ENCODE measurements at places on chromosomes 2 and 18.

DNA sequence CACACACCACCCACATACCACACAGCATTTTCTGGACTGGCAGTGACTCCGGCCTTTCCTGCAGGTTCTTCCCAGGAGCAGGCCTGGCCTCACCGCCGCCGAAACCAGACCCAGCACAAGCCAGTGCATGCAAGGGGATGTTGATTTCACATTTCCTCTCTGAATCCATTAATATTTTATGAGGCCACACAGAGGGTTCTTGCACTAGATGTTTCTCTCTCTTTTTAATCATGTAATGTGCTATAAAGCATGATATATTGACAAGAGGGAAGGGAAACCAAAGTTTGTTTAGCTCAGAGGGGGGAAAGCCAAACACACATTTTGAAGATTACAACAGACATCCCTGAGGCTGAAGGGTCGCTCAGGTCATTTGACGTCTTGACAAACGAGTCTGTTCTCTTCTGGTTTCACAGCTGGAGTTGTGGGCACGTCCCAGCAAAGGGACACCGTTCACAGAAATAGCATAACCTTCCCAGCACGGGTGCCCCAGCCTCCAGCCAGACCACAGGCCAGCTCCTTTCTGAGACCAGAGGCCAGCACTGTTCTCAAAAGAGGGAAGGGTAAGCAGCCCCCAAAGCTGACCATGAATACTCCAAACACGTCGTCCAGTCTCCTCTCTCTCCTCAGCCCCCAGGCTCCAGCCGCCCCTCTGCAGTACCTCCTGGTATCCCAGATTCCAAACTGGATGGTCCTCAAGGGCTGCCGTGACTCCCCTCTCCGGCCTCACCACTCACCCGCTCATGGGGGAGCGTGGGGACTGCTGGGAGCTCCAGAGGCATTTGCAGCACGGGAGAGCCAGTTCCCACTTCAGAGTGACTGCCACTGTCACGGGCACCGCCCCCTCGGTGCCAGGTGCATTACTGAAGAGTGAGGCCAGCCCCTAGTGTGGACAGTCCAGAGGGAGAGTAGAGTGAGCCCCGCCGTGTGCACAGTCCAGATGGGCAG lies 340.3 kb upstream of the SALL3 start:
- no peak for DNase-seq

DNA sequence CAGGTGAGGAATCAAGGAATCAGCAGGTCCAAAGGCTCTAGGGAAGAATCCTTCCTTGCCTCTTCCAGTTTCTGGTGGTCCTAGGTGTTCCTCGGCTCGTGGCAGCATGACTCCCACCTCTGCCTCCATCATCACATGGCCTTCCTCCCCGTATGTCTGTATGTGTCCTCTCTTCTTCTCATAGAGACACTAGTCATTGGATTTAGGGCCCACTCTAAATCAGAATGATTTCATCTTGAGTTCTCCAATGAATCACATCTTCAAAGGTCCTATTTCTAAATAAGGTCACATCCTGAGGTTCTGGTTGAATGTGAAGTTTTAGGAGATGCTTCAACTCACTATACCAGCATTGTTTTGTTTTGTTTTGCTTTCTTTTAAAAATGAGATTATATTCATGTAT lies 11.1 kb upstream of the AGFG1 start:
- no peak for DNase-seq

DNA sequence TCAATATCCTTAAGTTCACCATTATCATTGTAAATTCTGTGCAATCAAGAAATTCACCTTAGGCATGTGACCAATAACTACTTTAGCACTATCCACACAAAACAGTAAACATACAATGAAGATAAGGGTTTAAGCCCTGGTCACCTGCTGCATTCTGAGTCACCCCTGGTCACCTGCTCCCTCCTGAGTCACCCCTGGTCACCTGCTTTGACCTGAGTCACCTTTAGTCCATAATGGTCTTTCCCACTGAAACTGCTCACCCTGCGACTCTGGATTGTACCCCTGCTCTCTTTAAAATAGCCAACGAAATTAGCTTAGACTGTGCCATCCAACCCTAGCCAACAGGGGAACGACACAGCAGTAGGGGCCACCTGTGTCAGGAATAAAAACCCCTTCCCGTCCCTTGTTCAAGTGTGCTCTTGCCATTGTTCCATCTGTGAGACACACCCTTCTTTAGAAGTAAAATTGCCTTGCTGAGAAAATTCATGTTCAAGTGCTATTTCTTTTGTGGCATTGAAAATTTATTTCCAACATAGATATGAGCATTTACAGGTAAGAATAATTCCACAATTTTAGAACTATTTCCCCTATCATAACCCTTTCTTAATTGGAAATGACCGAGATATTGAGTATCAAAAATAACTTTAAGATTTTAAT lies 902.8 kb downstream of the DSC3 start:
- DNase-seq = no peak

DNA sequence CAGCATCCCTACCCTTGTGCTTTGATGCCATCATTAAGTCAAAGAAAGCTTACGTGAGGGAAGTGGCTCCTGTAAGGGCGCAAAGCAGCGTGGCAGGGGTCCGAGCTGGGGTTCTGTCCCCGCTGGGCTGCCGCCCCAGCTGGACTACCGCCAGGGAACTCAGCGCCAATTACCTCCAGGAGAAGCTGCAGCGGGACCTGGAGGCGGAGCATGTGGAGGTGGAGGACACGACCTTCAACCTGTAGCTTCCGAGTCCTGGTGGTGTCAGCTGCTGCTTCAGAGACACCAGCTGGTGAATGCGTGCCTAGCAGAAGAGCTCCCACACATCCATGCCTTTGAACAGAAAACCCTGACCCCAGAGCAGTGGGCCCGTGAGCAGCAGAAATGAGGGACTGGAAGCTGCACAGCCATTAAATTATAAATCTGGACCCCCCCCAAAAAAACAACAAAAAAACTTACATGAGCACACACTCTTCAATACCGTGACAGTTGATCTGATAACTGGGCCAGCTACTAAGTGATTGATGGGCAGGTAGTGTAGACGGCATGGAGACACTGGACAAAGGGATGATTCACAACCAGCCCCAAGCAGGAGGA lies 20.1 kb upstream of the YES1 start:
- no peak for DNase-seq

DNA sequence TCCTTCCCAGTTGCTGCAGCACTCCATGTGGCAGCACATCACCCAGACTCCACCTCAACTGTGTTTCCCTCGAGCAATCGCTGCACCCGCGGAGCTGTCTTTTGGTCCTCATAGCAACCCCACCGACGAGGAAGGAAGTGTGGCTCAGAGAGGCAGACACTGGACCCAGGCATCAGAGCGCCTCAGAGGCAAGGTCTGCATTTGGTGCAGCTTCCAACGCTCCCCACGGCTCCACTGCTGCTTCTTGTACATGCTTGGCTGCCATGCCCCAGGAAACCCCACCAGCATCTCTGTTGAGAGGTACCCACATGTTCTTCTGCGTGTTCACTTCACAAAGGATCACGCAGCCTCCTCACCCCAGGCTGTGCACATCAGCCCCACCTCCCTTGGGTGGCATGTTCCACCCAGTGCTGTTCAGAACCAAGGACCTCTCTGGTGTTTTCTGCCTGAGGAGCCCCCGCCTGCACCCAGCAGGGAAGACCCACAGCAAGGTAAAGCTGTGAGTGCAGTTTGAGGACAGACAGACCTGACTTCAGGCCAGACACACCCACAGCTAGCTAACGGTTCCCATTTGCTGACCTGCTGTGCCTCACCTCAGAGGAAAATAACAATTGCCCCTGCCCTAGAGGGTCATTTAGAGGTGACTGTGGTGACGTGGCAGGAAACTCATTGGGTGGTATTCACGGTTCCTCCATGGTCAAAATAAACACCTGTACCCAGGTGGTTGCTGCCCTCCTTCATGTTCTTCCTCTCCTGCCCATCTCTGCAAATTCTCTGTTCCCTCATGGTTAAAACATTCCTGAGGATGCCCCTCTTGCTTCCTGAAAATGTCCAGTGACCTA lies 326.3 kb upstream of the MYT1L start:
- DNase-seq = no peak

GRCh38 chr2:226892729-226893128 lies 56.9 kb downstream of the RHBDD1 start:
- DNase-seq = no peak

GRCh38 chr18:13446610-13447461 lies 228.3 kb downstream of the LDLRAD4 start:
- no peak for DNase-seq

GRCh38 chr2:72538486-72538885 lies 287.3 kb downstream of the EXOC6B start:
- DNase-seq = no peak

DNA sequence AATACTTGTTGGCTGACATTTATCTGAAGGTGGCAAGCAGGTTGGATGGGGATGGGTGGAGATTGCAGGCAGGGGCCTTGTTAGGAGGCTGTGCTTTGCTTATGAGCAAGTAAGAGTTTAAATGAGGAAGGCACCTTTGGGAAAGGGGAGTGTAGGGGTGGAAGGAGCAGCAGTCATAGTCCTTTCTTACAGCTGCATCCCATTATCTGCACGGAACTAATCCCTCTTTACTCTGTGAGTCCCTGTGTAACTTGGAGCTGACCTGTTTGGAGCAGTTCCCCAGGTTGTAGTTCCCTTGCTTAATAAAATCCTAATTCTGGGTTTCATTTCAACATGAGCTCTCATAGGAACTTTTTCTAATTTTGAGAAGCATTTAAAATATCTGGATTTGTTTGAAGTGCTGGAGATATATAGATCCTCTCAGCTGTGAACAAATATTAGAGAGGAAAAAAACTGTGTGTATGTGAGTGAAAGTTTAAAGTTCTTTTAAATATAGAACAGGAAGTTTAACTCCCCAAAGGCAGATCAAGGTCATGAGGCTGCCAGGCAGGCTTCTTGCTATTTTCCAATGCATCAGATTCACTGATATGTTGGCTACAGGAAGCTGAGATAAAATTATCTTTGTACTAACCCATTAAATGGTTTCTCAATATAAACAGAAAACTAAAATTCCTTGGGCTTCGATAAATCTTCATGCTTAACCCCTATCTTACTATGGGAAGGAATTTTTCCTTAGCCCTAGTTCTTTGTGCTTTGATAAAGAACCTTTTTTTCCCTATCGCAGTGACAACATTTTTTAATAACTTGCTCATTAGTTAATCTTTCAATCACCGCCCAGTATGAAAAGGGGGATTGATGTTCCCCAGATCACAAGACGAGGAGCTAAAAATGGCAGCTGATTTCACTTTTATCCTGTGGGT lies 104.6 kb upstream of the EML6 start:
- DNase-seq = no peak

- no peak for DNase-seq
Measured at GRCh38 chr2:164984428-164984827, 29.1 kb upstream of the SLC38A11 start.

DNA sequence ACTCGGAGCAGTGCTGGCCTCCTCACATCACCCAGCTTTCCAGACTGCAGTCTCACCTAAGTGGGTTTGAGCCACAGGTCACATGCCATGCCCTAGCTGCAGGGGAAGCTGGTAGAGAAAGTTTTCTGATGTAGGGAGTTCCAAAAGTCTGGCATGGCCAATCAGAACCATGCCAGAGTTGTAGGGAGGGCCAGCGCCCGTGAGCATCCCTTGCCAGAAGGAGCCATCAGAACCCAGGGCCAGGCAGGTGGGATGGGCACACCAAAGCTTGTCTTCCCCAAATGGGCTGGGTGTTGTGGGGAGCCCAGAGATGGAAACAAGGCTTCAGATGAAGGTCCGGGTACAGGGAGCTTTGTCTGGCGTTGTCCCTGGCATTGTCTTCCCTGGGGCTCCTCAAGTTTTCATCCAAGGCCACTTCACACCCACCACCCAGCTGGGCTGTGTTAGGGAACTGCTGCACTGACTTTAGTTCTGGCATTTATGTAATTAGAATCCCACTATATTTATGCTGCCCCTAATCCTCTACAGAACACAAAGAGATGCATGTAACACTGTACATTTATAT lies 247.9 kb downstream of the KLHL29 start:
- no peak for DNase-seq

- DNase-seq = no peak
Measured at GRCh38 chr2:158973116-158973956, 4.9 kb downstream of the TANC1 start.

DNA sequence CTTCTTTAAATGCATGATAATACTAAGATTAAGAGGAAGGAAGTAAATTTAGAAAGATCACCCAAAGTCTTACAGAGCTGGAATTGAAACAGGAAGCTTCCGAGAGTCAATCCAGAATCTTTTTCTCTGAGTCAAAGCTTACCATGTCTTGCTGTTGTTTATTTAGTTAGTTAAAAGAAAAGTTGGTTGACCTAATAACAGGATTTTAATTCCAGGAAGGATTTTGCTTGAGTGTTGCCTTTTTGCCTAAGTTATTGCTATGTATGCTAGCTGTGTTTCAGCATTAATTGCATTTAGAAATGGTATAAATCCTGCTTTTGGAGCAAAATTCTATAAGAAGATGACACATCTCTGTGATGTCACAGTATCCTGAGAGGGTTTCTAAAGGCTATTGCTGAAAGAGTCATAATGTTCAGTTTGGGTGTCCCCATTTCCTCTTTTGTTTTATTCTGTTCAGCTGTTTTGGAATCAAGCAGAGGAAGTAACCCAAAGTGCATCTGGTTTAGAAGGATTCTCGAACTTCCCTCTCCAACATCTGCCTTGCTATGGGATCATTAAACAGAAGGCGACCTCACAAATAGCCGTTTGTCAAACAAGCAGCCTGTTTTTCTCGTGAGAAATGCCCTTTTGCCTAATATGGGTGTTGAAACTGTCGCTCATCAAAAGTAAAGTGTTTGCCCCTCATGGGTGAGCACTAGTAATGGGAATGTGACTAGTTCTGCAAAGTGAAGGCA lies 271.5 kb upstream of the MMADHC start:
- DNase-seq = no peak

GRCh38 chr2:39150890-39151497 lies 30.1 kb upstream of the SOS1 start:
- DNase-seq = no peak

- peak; percentile 61 for DNase-seq
Measured at GRCh38 chr18:58615140-58616132, 13.5 kb downstream of the ALPK2 start.

DNA sequence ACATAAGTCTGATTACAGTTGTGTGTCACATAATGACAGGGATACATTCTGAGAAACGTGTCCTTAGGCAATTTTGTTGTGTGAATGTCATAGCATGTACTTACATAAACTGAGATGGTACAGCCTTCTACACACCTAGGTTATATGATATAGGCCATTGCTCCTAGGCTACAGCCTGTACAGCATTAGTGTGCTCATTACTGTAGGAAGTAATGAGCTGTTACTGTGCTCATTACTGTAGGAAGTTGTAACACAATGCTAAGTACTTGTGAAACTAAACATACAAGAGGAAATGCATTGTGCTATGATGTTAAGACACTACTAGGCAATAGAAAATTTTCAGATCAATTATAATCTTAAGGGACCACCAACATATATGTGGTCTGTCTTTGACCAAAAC lies 72.8 kb downstream of the UPP2 start:
- DNase-seq = no peak

- DNase-seq = no peak
Measured at GRCh38 chr2:86020984-86021383, 84.7 kb downstream of the POLR1A start.

DNA sequence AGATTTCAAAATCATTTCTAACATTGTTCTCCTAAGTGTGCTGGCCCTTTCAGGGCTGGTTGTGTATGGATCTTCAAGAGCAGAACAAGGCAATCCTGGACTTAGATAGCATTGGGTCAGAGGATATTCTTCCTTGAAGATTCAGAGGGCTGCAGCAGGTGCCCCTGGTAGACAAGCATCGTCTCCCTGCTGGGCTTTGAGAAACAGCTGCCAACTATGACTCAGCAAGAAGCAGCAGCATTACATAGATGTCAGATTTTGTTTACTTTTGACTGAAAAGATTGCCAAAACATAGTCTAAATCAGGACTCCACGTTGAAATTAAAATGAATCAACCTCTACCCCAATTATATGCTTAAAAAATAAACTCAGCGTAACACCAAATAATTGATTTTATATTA lies 618.8 kb downstream of the SOCS6 start:
- DNase-seq = no peak

Measured in GM13977 (cell line).